Germinal center (tissue), 1 donor: ENCODE measurements at places on chromosomes 2 and 18.

- DNase-seq = no peak
Measured at GRCh38 chr2:99648178-99648844, 158.5 kb upstream of the REV1 start.

GRCh38 chr2:135245071-135245470 is 193.0 kb downstream of the RAB3GAP1 start:
- DNase-seq = no peak

DNA sequence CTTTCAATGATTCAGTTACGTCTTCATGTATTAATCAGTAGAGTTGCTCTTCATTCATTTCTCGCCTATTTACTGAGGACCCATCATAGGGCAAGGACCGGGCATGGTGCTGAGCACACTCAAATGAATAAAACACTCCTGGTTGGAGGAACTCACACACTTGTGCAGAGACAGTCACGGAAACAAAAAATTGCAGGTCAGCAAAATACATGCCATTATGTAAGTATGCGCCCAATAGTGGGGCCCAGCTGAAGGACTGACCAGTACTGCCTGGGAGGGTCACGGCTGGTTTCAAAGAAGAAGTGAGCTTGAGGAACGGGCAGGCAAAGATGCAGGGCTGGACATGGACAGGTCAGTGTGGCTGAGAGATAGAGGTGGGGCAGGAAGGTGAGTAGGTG is 102.9 kb downstream of the DDX1 start:
- DNase-seq = no peak

- no peak for DNase-seq
Measured at GRCh38 chr18:37612524-37613252, 47.1 kb upstream of the CELF4 start.

GRCh38 chr18:48657447-48658120 is 118.8 kb downstream of the CTIF start:
- DNase-seq = no peak

DNA sequence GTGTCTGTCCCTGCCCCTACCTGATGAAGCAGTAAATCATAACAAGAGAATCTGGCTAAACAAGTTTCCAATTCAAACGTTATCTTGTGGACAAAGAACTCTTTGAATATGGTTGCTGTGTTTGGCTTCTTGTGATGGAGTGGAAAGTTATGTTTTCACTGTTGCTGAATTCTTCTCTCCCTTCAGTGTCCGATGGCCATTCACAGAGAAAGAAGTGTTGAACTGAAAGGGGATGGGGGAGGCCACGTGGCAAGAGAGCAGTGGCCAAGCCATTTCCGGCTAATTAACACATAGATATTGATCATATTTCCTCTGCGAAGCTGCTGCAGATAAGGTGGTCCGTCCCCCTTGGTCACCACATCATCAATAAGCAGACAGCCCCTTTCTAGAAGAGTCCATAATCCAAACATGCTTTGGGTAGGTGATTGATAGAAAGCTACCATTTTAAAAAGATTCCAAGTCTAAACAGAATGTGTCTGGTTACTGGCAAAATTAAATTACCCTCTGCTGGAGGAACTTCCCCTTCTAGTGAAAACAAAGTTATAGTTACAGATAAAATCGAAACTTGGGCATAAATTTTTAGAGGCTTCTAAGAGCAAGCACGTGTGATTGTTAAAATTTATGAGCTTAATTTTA is 36.9 kb upstream of the FZD7 start:
- no peak for DNase-seq

DNA sequence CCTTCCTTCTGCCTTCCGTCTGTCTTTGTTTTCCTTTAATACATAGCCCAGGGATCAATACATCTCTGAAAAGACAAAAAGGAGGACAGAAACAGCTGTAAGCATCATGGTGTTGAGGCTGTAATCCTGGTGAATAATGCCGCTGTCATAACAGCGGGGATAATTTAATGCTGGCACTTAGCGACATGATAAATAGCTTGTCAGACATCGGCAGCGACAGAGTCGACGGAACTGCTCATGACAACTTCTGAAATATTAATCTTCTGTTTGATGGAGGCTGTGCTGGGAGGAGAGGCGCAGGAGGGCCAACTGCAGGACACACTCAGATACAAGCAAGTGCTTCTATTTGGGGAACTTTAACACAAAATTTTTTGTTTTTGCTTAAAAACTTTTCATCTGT is 602.2 kb downstream of the GALR1 start:
- DNase-seq = no peak

GRCh38 chr2:128178650-128179460 is 87.9 kb downstream of the UGGT1 start:
- peak; percentile 46 for DNase-seq

- no peak for DNase-seq
Measured at GRCh38 chr2:241039416-241039815, 41.0 kb downstream of the SNED1 start.

- DNase-seq = no peak
Measured at GRCh38 chr2:86274918-86275275, 62.5 kb downstream of the REEP1 start.

GRCh38 chr18:79425569-79425886 is 29.8 kb downstream of the NFATC1 start:
- DNase-seq = no peak

GRCh38 chr18:78423811-78424210 is 555.8 kb upstream of the SALL3 start:
- no peak for DNase-seq

- DNase-seq = peak; percentile 22
Measured at GRCh38 chr2:64325852-64326577, 127.9 kb upstream of the LGALSL start.

DNA sequence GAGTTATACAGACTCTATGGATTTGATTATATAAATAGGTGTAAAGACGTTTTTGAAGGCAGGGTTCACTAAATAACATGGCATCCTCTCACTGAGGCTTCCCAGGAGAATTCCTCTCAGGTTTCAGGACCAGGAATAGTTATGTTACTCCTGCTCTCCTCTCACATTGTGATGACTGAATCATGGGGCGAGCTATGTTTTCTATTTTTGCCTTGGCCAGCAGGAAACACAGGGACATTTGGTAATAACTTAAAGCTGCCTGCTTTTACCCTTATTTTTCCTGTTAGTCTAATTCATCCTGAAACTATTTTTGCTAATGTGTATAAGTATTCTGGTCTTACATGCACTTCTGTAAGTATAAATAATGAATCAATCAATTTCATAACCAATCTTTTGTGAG is 115.3 kb upstream of the ITGB6 start:
- no peak for DNase-seq

- no peak for DNase-seq
Measured at GRCh38 chr2:43070676-43071502, 155.5 kb downstream of the ZFP36L2 start.

DNA sequence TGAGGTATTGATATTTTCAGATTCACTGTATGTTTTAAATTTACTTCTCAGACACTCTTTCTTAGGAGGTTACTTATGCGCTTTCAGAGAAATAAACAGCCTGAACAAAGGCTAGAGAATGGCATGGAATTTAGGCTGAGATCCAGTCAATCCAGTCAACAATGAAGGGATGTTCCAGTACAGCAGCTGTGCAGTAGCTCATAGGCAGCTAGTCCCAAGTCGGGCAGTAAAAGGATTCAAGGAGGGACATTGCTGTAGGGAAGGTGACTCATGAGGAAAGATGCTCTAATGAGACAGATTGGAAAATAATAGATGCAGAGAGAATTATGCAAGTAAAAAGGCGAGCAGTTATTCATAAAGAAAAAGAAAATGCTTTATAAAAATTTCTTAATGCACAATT is 397.9 kb upstream of the RGPD4 start:
- DNase-seq = no peak

DNA sequence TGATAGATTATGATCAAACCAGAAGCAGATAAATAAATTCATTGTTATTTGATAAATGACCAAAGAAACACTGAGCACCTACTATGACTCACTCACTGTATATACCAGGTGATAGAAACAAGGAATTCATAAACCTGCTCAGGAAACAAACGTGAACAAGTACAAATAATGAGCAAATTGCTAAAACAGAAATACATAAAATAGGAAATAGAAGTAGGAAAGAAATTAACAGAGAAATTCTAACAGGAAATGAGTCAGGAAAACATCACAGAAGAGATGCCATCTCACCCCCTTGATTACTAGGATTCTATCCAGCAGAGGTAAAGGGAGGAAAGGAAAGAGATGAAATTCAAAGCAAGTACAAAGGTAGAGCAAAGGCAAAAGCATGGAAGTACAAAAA is 31.3 kb downstream of the EXOC6B start:
- DNase-seq = no peak

DNA sequence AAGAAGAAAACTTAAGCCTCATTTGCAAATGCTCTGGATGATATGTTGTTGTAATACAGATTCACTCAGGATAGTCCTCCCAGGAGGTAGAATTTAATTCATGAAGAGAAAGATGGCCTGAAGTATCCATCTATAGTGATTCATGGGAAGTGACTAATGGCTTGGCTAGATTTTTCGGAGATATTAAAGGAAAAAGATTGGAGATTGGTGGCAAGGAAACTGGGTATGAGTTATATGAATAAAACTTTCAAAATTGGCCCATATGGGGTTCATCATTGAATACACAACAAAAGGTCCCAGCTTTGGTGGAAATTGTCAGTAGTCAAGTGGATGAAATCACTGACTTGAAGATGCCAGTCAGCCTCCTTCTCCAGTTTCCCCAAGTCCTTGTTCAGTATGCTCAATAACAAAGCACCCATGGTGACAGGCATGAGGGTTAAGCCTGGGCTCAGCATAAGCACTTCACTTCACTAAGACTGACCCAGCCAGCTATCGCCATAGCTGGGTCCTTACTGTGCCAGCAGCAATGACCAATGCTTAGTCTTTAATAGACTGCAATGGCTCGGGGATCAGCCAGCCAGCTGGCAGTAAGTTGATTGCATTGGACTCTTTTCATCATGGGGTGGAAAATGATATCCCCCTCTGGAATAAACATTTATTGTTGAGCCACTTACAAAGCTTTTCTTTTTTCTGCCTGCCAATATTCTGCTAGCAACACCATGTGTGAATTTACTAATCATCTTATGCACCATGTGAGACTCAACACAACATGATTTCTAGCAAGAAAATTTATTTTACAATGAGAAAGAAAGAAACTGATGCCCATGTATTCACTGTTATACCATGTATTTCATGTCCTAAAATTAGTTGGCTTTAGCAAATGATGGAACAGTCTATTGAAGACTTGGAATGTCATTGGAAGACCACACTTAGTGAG is 176.6 kb upstream of the TACR1 start:
- DNase-seq = no peak

DNA sequence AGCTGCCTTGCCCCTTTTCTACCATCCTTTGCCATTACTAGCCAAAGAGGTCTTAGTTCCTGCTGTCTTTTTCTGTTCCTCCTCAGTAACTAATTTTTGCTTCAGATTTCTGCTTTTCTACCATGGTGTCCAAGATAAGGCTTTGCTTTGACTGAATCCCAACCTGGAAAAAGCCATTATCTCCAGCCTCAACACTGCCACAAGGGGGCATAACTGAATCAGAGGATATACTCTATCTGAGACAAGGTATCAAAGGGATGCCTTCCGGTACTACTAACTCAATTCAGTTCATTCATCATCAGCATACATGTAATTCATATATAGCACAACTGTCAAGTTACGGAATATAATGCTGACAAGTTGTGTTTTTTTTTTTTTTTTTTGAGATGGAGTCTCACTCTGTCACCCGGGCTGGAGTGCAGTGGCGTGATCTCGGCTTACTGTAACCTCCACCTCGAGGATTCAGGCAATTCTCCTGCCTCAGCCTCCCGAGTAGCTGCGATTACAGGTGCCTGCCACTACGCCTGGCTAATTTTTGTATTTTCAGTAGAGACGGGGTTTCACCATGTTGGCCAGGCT is 11.4 kb downstream of the OSGEPL1 start:
- DNase-seq = peak; percentile 47

- DNase-seq = no peak
Measured at GRCh38 chr2:157808421-157808820, 67.7 kb downstream of the ACVR1 start.

DNA sequence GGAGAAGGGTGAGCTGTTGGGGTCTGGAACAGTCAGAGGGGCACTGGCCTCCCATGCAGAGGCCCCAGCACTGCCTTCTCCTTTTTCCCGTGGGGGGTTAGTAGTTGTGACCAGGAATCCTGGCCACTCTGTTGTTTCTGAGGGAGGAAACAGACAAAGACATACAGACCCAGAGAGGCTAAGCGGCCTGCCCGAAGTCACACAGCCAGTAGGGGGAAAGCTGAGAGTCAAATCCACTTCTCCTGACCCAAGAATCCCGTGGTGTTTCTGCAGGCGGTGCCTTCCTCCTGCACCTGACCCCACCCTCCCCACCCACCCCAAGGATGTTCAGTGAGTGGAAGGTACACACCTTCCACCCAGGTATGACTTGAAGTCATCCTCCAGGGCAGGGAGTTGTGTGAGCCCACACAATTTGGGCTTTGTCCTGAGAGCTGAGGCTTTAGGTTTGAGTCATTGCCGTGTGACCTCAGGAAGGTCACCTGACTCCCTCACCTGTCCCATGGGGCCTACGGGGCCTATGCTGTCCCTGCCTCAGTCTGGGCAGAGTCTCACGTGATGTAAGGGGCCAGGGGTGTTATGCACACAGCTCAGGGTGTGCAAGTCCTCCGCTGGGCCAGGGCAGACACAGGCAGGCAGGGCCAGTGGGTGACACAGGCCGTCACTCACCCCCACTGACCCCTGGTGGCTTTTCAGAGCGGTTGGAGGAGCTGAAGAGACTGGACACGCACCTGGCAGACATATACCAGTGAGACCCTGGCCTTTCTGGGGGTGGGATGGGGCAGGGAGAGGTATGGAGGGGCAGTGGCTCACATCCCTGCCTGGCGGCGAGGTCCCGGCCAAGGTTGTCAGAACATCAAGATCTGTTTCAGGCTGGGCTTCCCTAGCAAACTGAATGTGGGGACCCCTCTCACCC is 5.0 kb downstream of the NT5DC4 start:
- no peak for DNase-seq

DNA sequence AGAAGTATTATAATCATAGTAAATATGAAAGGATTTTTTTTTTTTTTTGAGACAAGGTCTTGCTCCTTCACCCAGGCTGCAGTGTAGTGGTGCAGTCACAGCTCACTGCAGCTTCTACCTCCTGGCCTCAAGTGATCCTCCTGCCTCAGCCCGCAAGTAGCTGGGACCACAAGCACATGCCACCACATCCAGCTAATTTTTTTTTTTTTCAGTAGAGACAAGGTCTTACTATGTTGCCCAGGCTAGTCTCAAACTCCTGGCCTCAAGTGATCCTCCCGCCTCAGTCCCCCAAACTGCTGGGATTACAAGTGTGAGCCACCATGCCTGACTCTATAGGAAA is 301.6 kb upstream of the STON1 start:
- DNase-seq = no peak

DNA sequence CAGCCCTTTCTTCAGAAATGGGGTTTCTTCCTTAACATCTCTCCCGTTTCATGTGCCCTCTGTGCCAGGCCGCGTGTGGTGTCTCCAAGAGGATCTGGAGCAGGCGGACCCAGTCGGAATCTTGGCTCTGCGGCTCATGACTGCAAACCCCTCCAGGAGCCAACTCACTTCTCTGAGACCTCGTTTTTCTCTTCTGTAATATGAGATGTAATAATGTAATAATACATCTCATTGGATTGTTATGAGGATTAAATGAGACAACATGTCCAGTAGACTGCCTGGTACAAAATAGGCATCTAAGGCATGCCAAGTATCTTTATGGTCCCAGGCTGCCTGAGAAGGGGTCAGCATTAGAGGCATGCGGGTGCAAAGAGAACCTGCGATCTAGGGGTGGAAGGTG is 221.3 kb upstream of the REV1 start:
- DNase-seq = no peak

- no peak for DNase-seq
Measured at GRCh38 chr2:45669032-45669486, 17.6 kb downstream of the PRKCE start.
